ENCODE measurements at places on chromosomes 3 and 15. TPM values are rescaled to one million over a fixed set of nuclear protein-coding genes. Genes with fewer than 3 reads are reported as not detected.
A peak's percentile ranks its signal among the peaks of the same experiment; 100 is the strongest.

DNA sequence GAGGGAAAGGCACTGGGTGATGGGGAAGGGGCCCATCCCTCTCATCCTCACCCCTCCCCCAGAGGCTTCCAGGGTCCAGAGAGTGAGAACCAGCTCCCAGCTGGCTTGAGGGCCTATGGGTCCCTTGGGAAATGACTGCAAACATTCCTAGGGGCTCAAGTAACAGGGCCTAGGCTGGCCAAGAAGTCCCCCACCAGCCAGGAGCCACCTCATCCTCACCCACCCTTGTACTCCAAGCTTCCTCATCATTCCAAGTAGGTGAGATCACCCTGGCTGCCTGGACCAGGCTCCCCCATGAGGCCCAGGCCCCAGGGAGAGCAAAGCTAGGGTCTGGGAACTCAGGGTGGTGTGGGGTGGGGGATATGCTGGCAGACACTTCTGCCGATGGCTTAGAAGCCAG lies 14.8 kb downstream of the LOXL1 start:
- peak; percentile 72 for DNase-seq

DNA sequence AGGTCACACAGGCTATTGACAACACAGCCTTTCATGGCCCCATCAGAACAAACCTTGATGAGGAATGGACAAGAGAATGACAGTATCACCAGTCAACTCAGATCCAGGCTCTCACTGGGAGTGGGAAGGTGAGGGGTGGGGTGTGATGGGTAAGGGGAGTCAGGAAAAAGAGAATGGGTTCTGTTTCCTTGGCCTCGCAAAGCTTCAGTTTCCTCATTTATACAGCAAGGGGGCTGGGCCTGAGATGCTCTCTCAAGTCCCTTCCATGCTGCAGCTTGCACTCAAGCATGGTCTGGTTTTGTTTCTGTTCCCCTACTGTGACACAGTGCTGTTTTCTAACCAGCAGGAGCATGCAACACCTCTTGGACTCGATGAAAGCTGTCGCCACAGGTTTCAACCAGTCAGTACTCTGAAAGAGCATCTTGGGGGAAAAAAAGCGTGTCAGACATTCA lies 65.7 kb upstream of the IL12A start:
- no peak for DNase-seq

DNA sequence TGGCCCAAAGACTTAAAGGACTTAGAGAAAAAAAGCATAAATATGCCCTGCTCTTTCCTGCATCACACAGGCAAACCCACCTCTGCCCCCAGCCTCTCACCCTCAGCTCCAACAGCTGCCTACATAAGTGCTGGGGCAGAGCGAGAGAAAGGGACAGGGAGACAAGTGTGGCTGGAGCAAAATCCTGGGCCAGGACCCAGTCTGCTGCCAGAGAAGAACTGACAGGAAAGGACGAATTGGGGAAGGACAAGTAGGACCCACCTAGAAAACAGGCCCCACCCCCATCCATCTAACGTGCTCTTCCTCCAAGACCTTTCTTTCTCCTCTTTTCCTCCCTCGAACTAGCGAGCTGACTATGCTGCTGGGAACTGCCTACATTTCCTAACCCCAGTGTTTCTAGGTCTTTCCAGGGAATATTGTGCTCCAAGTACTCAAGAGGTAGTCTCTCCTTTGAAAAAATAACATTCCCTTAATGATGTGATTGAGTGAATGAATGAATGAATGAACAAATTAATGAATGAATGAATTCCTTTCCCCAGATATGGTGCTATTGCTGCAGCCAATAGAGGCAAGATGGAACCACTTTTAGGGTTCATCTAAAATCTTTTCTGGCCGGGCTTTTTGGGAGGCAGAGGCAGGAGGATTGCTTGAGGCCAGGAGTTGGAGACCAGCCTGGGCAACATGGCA lies 18.4 kb downstream of the IGDCC4 start:
- DNase-seq = no peak

ENTPD3 gene
- total RNA-seq = 0.12 TPM

SH3BP5 gene
- 18.4 TPM for total RNA-seq

DNA sequence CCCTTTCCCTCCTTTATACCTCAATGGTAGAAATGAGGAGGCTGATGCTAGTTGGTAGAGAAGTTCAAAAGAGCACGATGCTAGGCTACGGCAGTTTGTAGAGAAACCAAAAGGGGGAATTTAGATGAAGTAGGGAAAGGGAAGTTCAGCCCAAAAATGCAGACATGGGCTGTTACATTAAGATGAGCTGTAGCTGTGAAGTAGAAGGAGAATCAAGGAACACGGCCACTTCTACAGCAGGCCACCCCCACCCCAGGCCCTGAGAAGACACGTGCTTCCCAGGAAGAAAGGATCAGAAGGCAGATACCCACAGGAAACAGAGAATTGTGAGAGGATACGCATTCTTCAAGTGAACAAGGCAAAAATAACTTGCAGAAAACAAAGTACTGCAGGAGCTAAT lies 2.1 kb upstream of the PARP14 start:
- no peak for DNase-seq

- no peak for DNase-seq
Measured at GRCh38 chr15:64895285-64896065, 16.2 kb upstream of the ANKDD1A start.

SPINK8 gene
- not detected for total RNA-seq

DNA sequence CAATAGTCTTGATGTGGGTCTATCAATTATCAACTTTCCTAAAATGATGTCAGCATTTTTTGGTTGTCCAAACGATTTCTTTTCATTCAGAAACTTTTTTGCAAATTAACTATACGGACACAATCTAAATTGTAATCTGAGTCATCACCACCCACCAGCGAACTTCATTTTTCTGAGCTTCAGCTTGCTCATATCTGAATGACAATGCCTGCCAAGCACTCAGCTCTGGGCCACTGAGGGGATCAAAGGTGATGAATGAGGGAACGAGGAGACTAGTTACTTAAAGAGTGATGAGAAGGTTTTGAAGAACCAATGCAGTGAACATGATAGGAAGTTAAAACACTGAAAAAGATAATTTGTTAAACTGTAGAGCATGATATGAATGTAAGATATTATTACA lies 14.9 kb upstream of the TBC1D23 start:
- no peak for DNase-seq

GRCh38 chr3:61824553-61825135 lies 263.3 kb downstream of the PTPRG start:
- no peak for DNase-seq

- DNase-seq = no peak
Measured at GRCh38 chr3:126142652-126143051, 37.7 kb downstream of the ALDH1L1 start.

- DNase-seq = no peak
Measured at GRCh38 chr15:97947465-97948260, 12.8 kb upstream of the ARRDC4 start.

GRCh38 chr15:67409175-67409574 lies 111.8 kb upstream of the C15orf61 start:
- DNase-seq = no peak

SLC26A6 gene
- total RNA-seq = 9.6 TPM

PLA1A gene
- total RNA-seq = 11.6 TPM

FGD5 gene
- total RNA-seq = 9.6 TPM

GRCh38 chr3:55902221-55902900 lies 415.3 kb upstream of the WNT5A start:
- DNase-seq = no peak

- DNase-seq = no peak
Measured at GRCh38 chr3:99865321-99865720, 47.7 kb downstream of the CMSS1 start.

GRCh38 chr15:83320844-83321243 lies 36.4 kb upstream of the BNC1 start:
- DNase-seq = no peak

SRPRB gene
- total RNA-seq = 24.8 TPM

DNA sequence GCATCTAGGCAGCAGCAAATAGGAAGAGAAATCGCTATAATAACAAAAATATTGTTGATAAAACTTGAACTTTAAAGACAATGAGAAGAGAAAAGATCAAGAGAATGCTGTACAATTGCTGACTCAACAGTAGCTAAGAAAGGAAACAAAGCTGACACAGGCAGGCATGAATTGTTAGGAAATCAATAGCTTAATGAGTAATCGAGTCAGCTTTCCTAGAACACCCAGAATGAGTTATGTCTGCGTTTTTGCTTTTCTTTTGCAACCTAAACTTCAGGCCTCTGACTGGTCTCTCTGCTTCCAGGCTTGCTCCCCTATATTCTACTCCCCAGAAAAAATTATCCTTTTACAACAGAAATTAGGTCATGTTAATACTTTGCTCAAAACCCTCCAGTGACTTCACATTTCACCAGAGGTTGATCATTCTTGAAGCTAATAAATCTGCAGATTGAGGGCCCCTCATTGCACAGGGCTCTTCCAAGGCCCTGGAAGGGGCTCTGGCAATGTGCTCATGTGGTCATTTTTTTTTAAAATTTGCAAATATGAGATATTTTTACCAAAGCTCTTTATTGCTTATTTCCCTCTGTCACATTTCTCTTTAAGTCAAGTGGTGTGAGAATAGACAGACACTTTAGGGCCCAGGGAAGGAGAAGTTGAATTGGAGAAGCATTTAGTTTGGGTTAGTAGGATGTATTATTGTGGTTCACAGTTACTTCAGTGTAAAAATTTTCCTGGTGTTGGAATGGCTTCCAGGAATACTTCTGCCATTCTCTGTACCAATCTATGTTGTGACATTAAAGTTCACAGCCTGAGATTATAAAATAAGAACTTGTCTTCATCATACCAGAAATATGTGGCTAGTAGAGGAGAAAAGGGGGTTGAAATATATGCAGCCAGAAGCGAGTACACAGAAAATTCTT lies 116.3 kb downstream of the TMCO5A start:
- DNase-seq = no peak

PPIP5K1 gene
- 8.3 TPM for total RNA-seq

DNA sequence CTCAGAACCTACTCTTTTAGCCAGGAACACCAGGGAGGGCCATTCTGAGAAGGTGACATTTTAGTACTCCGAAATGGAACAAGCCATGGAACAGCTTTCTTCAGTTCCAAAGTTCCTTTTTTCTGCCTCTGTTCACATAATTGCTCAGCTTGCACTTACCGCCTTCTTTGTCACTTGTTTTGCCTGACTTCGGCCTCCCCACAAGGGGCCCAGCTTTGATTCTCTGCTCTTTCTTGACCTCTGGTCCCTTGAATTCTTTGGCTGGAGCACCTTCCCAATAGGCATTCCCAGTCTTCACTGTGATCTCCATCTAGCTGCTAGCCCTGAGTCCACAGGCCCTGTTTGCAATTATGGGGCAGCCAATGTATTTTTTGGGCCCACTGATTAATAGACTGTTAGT lies 51.4 kb upstream of the SLC7A14 start:
- no peak for DNase-seq

GRCh38 chr3:23889386-23889785 lies 27.4 kb downstream of the NKIRAS1 start:
- DNase-seq = no peak

ATP13A5 gene
- not detected for total RNA-seq

SCAP gene
- total RNA-seq = 57.3 TPM

GRCh38 chr3:53842436-53843194 lies 3.6 kb downstream of the CHDH start:
- no peak for DNase-seq

DNA sequence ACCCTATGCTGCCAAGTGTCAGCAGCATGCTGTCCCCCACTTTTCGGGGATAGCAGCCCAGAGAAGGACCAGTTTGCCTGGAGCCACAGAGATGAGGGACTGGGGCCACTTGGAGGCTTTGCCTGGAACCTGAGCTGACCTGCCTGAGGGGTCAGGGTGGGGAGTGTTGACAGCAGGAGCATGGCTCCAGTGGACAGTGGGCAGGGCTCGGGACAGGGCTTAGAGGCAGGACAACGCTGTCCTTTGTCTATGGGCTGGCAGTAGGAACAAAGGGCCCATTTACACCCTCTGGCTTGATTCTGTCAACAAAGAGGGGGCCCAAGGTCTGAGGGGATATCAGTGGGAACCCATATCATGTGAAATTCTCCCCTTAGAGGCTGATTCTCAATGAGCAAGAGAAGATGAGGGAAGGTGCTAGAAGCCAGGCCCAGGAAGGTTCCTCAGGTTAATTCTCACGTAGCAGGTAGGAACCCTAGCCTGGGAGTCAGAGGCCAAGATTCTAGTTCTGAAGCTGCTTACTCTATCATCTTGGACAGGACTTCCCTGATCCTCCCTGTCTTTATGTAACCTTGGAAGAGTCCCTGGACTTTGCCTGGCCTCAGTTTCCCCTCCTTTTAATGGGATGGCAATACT lies 29.7 kb upstream of the HHATL start:
- DNase-seq = peak; percentile 53

Data from right atrium auricular region (tissue), 2 donors.